ENCODE measurements at places on chromosomes 3 and 15. TPM values are rescaled to one million over a fixed set of nuclear protein-coding genes. Genes with fewer than 3 reads are reported as not detected.

- DNase-seq, result no peak
- peaks cover 3% of the 10 kb centered on the region for H3K36me3 ChIP-seq
- no peak overlapping the region for H3K27ac ChIP-seq
- no peak overlapping the region for H3K4me3 ChIP-seq
- peaks cover 32% of the 10 kb centered on the region for H3K27me3 ChIP-seq
Observed at GRCh38 chr15:48366584-48367312, 35.5 kb downstream of the DUT start.

- H3K4me3 ChIP-seq, result no peak overlapping the region
- peaks cover 6% of the 10 kb centered on the region for H3K27me3 ChIP-seq
- no peaks in the 10 kb centered on the region for H3K4me1 ChIP-seq
- no peaks in the 10 kb centered on the region for H3K36me3 ChIP-seq
- DNase-seq, result no peak
- H3K27ac ChIP-seq, result no peak overlapping the region
Observed at GRCh38 chr3:24375947-24376384, 118.7 kb downstream of the THRB start.

The CCDC54 gene
- not detected for total RNA-seq

The BTBD1 gene
- 45.3 TPM for total RNA-seq

GRCh38 chr3:123444744-123445143, 4.1 kb downstream of the ADCY5 start:
- DNase-seq, result no peak
- no peak overlapping the region for H3K27ac ChIP-seq
- H3K4me3 ChIP-seq, result no peak overlapping the region
- peaks cover 11% of the 10 kb centered on the region for H3K36me3 ChIP-seq

- peaks cover 66% of the 10 kb centered on the region for H3K27me3 ChIP-seq
- peaks cover 5% of the 10 kb centered on the region for H3K36me3 ChIP-seq
- no peak overlapping the region for H3K4me3 ChIP-seq
- H3K4me1 ChIP-seq, result no peaks in the 10 kb centered on the region
- H3K27ac ChIP-seq, result no peak overlapping the region
- no peak for DNase-seq
Observed at GRCh38 chr3:147393261-147393942, 12.9 kb downstream of the ZIC4 start.

The FILIP1L gene
- total RNA-seq, result 0.82 TPM

The SCG5 gene
- 0.80 TPM for total RNA-seq

DNA sequence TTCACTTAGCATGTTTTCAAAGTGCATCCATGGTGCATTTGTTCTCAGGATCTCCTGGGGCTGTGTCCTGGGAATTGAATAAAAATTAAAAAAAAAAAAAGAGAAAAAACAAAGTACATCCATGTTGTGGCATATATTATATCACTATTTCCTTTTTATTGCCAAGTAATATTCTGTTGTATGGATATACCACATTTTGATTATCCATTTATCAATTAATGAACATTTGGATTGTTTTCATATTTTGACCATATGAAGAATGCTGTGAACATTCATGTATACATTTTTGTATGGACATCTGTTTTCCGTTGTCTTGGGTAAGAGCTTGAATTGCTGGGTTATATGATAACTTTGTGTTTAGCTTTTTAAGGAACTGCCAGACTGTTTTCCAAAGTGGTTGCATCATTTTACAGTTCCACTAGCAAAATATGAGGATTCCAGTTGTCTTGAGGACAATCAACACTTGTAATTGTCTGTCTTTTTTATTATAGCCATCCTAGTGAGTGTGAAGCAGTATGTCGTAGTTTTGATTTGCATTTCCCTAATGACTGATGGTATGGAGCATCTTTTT, 44.5 kb downstream of the CTDSPL2 start:
- no peak overlapping the region for H3K27ac ChIP-seq
- peaks cover 2% of the 10 kb centered on the region for H3K36me3 ChIP-seq
- no peaks in the 10 kb centered on the region for H3K27me3 ChIP-seq
- H3K4me3 ChIP-seq, result no peak overlapping the region
- H3K4me1 ChIP-seq, result peaks cover 19% of the 10 kb centered on the region

DNA sequence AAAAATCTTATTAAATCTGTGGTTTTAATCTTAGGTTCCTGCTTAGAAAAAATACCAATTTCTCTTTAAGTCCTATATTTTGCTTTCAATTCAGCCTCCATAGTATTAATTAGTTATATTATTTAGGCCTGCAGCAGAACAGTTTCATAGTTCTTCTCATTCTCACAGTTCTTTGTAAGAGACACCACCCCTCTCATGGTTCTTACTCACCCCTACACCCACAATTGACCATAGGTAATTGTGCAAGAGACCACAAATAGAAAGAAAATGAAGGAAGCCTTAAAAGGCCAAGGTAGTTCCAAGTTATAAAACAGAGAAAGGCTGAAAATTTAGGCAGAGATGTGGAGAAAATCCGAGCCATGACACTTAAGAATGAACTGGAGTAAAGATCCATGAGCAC, 415.3 kb downstream of the TIGIT start:
- no peak for DNase-seq
- peaks cover 3% of the 10 kb centered on the region for H3K36me3 ChIP-seq
- no peak overlapping the region for H3K27ac ChIP-seq
- no peaks in the 10 kb centered on the region for H3K27me3 ChIP-seq
- H3K4me1 ChIP-seq, result peaks cover 16% of the 10 kb centered on the region
